ENCODE measurements at places on chromosomes 4 and X.

- peak; percentile 22 for DNase-seq
Measured at GRCh38 chr4:149493492-149493891, 322.2 kb downstream of the IQCM start.

GRCh38 chr4:26204911-26205370 lies 115.9 kb upstream of the RBPJ start:
- no peak for DNase-seq

GRCh38 chr4:53651156-53651735 lies 60.0 kb upstream of the LNX1 start:
- peak; percentile 32 for DNase-seq

DNA sequence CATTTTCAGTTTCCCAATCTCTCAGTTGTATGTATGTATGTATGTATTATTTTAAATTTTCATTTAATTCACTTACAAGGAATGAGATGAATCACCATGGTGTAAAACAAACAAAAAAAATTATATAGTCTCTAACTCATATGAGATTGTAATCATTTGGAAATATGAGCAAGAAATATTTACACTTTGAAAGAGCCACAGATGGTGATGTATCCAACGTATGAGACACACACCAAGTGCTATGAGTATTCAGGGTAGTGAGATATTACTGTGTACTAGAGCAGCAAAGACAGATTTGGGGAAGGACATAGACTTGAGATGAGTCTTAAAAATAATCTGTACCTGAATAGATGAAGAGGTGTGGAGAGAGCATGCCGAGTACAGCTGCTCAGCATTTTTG lies 1154.4 kb downstream of the RAPGEF2 start:
- no peak for DNase-seq

DNA sequence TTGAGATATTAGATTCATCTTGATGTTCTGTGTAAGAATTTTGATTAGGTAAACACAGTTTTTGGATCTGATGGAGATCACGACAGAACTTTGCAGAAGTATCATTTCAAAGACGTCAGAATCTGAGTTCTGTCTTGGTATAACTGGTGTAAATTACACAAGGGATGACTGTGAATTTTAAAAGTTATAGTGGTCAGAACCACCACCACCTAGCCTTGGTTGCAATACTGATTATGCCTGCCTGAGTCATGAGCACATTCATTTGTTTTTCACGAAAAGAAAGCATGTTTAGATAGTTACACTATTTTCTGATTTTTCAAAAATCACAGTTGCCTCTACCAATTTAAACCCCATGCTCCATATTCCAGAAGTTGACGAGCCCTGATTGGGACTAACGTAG lies 54.8 kb downstream of the ZFX start:
- DNase-seq, result no peak

GRCh38 chr4:87235020-87235671 lies 14.7 kb upstream of the KLHL8 start:
- no peak for DNase-seq

DNA sequence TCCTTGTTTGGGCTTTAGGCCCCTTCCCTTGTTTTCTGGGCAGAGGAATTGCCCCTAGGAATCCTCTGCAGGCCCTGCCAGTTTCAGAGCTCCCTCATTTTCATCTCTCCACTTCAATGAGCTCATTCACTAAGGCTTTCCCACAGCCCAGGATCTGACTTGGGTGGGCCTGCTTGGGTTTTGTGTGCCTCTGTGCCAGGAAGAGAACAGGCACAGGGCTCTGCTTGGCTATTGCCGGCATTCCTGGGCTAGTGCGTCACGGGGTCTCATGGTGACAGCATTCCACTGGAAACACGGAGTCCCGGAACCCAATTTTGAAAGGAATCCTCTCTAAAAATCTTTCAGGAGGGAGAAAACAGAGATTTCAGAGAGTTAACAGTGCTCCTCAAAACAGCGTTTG lies 150.5 kb downstream of the VCX3A start:
- DNase-seq, result no peak

DNA sequence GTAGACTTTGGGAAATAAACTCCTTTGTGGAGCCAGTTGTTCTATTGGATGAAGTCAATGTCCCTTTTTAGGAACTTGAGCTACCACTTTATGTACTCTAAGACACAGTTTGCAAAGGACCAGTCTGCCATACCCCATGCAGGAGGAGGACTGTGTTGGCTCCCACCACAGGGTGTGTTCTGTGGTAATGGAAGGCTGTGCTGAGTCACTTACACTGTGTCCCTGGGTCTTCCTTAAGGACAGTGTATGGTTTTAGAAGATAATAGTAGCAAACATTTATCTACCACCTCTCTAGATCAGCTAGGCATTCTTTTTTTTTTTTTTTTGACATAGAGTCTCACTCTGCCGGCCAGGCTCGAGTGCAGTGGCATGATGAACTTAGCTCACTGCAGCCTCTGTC lies 184.0 kb upstream of the PGRMC2 start:
- no peak for DNase-seq

DNA sequence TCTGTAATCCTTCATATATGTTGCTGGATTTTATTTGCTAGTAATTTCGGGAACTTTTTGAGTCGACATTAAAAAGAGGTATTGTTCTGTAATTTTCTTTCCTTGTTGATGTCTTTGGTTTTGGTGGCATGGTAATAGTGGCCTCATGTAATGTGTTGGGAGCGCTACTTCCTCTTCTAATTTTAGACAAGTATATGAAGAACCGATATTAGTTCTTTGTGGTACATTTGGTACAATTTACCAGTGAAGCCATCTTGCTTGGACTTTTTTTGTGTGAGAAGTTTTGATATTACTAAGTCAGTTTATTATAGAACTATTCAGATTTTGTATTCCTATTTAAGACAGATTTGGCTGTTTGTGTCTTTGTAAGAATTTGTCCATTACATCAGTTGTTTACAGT lies 669.2 kb upstream of the AADAT start:
- DNase-seq, result no peak

- DNase-seq, result no peak
Measured at GRCh38 chr4:81404294-81404693, 67.4 kb downstream of the RASGEF1B start.

DNA sequence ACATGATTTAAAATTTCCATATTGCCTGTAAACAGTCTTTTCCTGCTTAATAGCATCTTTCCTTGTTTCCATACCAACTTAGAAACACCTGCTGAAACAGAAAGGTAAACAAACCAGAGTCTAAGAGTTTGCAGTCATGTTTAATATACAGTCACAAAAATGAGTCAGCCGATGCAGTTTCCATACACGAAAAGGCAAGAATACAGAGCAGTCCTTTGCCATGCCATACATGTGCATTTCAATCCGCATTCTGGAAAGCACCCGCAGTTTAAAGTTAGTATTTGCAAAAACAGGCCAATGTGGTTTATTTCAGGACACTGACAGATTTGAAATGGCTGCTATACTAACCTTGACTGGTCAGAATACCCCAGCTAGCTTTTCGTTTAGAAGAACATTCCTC lies 32.1 kb downstream of the ASB5 start:
- no peak for DNase-seq

GRCh38 chrX:4944767-4945166 lies 1231.3 kb upstream of the PRKX start:
- no peak for DNase-seq

- DNase-seq, result no peak
Measured at GRCh38 chr4:186875476-186875875, 151.8 kb upstream of the FAT1 start.

DNA sequence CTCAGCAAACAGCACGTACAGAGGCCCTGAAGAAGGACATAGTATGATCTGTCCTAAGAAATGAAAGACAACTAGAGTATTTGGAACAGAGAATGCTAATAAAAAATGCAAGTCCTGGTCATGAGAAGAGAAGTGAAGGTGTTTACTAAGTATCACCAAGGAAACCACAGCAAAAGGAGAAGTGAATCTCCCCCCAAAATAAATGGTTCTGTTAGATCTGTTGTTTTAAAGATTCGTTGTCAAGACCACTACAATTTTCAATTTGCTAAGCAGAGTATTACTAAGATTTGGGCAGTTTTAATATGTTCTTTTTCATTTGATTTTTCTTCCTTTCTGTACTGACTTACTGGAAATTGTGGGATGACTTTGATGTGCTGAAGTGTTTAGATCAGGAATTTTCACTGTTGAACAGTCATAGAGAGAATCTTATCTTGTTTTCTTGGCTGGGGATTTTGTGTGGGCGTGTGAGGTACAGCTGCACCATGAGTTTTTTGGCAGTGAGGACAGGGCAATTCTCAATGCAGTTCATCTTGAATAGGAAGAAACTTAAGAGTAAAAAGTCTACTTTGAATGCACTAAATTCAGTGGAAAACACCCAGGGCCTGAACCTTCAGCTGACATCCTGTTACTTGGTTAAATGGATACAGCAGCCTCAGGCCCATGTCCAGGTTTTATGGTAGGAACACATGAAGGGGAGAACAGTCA lies 132.2 kb downstream of the STIM2 start:
- DNase-seq, result no peak

DNA sequence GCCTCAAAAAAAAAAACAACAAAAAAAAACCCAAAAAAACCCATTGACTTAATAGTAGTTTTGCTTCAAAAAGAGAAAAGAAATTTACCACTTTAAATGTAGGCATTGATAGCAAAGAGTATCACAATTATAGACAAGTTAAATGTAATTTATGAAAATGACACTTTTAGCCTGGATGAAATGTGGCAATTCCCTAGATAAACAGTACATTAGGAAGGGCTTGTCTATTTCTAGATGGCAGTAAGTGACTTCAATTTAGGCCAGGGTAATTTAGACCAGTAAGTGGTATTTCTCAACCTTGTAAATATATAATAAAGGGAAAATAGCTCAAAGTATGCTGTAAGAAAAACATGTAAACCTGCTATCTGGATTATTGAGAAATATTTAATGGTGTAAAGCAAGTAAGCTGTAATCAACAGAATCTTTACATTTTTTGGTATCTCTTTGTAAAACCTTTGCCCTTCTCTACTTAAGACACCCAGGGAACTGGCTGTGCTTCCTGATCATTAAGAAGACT lies 103.7 kb upstream of the RAPGEF2 start:
- no peak for DNase-seq

GRCh38 chrX:41009850-41010846 lies 75.1 kb upstream of the USP9X start:
- peak; percentile 62 for DNase-seq

GRCh38 chr4:9875516-9875915 lies 94.1 kb downstream of the DRD5 start:
- no peak for DNase-seq

DNA sequence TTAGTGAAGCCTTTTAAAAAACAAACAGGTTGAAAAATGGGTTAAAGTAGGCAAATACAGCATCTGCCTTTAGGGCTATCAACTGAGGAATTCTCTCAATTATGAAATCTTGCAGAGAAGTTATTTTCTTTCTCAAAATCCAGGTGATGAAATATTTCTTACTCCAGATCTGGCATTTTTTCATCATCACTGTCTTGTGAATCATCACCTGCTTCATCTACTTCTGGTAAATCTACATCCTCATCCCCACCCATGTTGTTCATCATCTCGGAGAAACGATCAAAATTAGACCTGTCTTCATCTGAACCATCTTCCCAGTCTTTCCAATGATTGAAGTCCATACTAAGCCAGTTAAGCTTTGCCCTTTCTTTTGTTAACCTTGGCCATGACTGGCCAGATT lies 33.3 kb upstream of the HPF1 start:
- no peak for DNase-seq

DNA sequence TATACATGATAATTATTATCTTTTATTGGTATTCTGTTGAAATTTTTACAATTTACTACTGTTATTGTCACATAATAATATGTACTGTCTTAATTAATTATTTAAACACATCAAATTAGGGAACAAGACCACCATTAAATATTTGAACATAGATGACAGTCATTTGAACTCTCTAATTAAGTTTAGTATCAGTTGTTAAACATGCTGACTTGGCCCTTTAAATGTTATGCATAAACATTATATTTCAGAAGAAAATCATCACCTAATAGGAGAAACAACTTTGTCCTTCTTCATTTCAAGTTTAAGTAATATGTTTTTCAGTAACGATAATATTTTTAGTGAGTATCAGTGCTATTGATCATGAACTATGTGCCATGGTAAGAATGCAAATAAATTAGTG lies 623.5 kb upstream of the GNPDA2 start:
- no peak for DNase-seq

- no peak for DNase-seq
Measured at GRCh38 chr4:53716471-53717063, 125.3 kb upstream of the LNX1 start.

GRCh38 chr4:63049726-63050125 lies 1359.5 kb downstream of the TECRL start:
- DNase-seq, result no peak

DNA sequence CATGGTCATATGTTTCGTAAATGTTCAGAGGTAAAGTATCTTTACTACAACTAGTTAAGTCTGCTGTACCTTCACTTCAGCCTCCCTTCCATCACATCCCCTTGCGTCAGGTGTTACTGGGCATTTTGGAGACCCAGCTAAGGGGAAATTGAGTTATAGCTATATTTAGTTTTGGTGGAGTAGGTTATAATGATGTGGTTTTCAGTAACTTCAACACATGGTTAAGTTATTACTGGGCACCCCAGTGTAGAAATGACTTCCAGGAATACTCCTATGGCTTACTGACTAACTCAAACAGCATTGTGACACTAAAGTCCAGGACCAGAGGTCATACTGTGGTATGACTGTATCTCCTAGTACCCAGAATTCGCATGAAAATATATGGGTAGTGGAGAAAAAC lies 23.4 kb upstream of the ACSL1 start:
- no peak for DNase-seq

DNA sequence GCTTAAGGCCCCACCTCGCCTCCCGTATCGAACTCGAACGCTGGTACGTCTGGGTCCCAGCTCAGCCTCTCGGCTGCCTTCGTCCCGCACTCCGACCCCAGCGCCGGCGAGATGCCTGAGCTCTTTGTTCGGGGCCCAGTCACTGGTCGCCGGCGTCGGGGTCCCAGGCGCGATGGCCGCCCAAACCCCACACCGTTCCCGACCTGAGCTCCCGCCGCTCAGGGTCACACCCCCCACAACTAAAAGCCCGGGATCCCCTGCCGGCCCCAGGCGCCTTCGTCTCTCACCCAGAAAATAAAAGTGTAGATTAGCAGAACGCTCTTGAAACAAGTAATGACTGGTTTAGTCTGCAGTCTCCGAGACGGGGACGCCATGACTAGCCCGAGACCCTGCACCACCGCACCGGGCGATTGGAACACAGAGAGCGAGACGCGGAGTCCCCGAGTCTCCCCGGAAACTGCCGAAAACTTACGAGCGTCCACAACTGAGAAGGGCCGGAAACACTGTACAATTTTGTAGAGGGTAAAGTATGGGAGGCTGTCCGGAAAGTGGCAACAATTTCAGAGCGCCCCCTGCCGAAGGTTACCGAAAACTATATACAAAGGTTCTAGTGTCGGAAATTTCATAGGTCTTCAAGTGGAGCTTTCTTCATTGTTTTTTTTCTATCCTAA lies at the start of gene TSPAN6:
TSPAN6 (minus strand) TSS at position 486 of the 671 bp plus-strand sequence; CDS start at position 374, 112 bp downstream.
- DNase-seq, result peak; percentile 50

GRCh38 chr4:176034499-176034898 lies 31.1 kb upstream of the WDR17 start:
- peak; percentile 21 for DNase-seq

GRCh38 chr4:124334119-124334518 lies 378.4 kb downstream of the ANKRD50 start:
- DNase-seq, result peak; percentile 58

Measured in retinal pigment epithelial cell (primary cell).